ENCODE measurements at places on chromosomes 3 and 15. TPM values are rescaled to one million over a fixed set of nuclear protein-coding genes. Genes with fewer than 3 reads are reported as not detected.

CFAP100 gene
- not detected for total RNA-seq

FHIT gene
- total RNA-seq, result 2.2 TPM

SLC22A14 gene
- total RNA-seq, result not detected

LSAMP gene
- total RNA-seq, result not detected

CRYGS gene
- 3.8 TPM for total RNA-seq

CNTN3 gene
- not detected for total RNA-seq

SLC27A2 gene
- not detected for total RNA-seq

ZNF660 gene
- 1.5 TPM for total RNA-seq

LTK gene
- total RNA-seq, result 0.21 TPM

NDN gene
- total RNA-seq, result 19.2 TPM

TTLL3 gene
- 41.8 TPM for total RNA-seq

GPR149 gene
- not detected for total RNA-seq

FEZF2 gene
- total RNA-seq, result not detected

Data from endothelial cell of umbilical vein (primary cell).